ENCODE measurements at places on chromosomes 2 and 18.

DNA sequence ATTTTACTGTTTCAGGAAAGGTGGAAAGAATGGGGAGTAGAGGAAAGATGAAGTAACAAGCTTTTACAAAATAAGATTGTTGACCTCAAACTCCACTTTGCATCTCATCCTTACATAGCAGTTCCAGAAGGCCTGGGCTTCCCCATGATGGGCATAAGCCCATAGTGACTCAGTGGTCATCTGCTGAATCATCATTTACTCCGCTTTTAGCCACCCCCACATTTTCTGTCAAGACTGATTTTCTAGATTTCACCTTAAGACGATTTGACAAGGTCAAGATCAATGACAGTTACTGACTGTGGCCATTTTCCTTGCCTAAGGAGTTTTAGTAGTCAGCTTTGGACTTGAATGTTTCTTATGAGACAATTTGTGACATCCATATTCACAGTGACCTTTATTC is 49.4 kb downstream of the PLEKHM3 start:
- DNase-seq = no peak

GRCh38 chr2:126990605-126991532 is 92.2 kb downstream of the TEX51 start:
- DNase-seq = no peak

GRCh38 chr2:104769096-104769495 is 84.8 kb upstream of the POU3F3 start:
- no peak for DNase-seq

GRCh38 chr2:32758232-32758631 is 130.4 kb downstream of the TTC27 start:
- DNase-seq = no peak

DNA sequence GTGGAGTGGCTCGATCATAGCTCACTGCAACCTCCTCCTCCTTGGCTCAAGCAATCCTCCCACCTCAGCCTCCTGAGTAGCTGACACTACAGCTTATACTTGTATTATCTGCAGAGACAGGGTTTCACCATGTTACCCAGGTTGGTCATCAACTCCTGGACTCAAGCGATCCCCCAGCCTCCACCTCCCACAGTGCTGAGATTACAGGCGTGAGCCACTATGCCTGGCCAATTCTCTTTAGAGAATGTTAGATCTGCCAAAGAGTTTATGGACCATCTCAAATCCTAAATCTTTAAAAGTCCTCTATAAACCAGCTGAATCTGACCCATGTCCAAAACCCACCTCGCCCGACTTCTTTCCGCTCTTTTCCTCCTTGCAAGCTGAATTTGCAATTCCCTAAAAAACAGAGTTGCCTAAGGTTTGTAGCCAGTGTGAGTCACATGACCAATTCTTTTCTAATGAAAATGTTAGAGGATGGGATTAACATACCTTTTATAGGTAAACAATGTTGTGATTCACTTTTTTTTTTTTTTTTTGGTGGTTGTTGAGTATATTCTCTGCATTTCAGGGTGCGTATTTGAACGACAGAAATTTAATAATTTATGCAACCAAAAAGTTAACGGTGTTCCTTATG is 2.4 kb upstream of the PMAIP1 start:
- no peak for DNase-seq

GRCh38 chr18:48894799-48895346 is 55.9 kb downstream of the SMAD7 start:
- DNase-seq = no peak

DNA sequence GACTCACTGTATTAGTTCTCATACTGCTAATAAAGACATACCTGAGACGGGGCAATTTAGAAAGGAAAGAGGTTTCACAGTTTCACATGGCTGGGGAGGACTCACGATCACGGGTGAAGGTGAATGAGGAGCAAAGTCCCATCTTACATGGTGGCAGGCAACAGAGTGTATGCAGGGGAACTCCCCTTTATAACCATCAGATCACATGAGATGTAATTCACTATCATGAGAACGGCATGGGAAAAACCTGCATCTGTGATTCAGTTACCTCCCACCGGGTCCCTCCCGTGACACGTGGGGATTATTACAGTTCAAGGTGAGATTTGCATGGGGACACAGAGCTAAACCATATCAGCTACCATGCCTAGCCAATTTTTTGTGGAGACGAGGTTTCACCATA is 168.2 kb downstream of the NEDD4L start:
- no peak for DNase-seq

GRCh38 chr2:17800693-17801458 is 15.4 kb upstream of the MSGN1 start:
- DNase-seq = no peak

- DNase-seq = no peak
Measured at GRCh38 chr2:148533685-148534084, 110.9 kb upstream of the EPC2 start.

DNA sequence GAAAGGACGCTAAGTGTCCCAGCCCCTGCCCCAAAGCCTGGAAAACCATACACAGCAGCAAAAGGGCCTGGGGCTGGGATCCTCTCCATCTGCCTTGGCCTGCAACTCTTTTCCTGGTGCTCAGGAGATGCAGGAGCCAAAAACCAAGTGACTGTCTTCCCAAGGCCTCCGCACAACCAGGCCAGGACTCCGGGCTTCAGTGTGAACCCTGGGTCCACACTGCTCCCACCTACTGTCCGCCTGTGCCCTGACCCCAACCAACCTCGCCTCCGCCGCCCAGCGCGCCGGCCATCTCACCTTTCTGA is 1.1 kb downstream of the FEV start:
- no peak for DNase-seq

GRCh38 chr2:232137356-232138147 is 176.0 kb downstream of the DIS3L2 start:
- no peak for DNase-seq

DNA sequence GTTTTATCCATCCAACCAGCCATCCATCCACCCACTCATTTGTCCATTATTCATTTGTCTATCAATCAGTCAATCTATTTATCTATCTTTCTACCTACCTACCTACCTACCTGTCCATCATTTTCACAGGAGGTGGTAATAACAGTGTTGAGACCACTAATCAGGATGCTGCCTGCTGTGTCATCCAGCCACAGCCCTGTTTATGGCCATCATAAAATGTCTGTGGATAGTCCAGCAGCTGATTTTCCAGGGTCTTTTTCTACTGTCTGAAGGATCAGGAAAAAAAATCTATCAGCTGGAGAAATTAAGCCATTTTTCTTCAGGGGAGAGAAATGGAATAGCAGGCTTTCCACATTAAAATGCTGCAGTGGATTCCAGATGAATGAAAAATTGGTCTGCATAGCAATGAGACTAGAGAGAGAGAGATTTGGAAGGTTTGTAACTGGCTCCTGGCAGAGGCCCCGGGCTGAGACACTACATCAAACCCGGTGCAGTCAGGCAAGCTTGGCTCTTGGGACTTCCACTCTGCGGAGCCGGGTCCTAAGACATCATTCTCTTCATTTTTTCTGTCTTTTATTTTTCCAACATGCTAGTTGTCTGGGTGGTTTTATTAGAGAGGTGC is 33.0 kb upstream of the BOD1L2 start:
- DNase-seq = no peak

DNA sequence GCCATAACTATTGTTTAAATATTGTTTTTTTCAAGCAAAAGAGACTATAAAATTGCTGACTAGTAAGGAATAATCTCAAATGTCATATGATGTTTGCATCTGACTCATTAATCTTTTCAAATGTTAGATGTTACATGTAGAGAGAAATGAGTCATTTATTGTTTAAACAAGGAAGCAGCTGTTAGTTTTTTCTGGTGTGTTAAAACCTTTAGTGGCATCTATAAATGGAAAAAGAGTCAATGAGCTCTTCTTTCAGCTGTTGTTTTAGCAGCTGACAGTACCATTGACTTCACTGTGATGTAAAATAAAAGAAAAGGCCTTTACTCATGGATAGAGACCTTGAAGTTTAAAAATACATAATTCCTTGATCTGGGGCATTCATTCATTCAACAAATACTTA is 1.8 kb upstream of the KLHL41 start:
- DNase-seq = no peak

GRCh38 chr2:17966798-17967197 is 88.3 kb downstream of the KCNS3 start:
- no peak for DNase-seq

DNA sequence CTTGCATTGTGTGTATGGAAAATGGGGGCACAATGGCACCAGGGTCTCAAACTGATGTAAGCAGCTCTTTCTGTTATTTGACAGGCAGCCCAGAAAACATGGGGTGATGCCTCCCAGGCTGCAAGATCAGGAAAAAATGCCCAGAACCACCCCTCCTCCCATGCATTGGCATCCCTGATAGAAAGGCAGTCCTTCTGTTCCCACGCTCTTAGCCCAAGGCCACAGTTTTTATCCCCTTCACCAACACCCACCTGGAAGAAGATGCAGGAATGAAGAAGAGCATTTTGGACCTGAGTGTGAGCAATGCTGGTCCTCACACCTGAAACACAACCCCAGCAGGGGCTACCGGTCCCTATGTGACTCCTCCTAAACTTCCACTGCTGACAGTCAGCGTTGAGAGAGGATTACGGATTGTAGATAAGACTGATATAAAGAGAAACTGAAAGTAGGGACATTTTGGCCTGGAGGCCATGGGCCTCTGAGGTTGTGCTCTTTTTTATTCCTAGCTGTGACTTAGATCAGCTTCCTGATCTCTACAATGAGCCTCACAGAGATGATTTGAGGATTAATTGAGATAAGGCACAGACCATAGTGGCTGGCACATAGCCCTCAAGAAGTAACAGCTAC is 386.0 kb upstream of the ATP5MC3 start:
- no peak for DNase-seq

DNA sequence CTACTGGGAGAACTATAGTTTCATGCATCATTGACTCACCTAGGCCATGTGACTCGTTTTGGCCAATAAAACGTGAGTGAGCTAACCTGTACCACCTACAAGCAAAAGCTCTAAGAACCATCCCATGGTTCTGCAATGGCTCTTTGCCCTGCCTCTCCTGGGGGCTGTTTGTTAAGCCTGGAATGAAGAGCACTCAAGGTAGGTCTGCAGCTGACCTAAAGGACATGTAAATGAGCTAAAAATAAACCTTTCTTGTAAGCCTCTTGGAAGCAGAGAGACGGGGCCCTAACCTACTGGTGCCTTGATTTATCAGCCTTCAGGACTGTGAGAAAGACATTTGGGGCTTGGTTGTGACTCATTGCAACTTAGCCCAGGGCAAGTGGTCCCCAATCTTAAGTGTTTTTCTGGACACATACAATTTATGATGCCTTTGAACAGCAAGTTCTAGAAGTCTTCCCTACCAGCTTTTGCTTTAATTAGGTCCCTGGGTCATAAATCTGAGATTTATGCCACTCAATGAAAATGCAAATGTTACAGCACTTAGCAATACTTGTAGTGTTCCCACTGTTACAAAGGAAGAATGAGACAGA is 107.4 kb downstream of the OSBPL6 start:
- no peak for DNase-seq

DNA sequence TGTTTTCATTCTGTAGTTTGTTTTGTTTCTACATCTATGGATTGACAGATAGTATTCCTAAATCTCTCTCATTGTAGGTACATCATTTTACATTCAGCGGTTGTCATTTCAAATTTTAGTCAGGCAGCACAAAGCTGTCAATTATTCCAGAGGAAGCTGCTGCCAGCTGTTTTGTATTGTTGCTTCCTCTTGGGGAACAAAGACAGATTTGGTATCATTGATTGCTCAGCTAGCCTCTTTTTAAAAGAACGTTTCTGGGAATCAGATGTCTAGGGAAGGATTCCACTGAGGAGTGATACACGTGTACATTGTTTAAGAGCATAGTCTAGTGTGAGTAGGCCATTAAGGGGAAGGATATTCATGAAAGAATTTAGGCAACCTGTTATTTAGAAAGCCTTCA is 145.8 kb downstream of the AGPS start:
- DNase-seq = no peak

DNA sequence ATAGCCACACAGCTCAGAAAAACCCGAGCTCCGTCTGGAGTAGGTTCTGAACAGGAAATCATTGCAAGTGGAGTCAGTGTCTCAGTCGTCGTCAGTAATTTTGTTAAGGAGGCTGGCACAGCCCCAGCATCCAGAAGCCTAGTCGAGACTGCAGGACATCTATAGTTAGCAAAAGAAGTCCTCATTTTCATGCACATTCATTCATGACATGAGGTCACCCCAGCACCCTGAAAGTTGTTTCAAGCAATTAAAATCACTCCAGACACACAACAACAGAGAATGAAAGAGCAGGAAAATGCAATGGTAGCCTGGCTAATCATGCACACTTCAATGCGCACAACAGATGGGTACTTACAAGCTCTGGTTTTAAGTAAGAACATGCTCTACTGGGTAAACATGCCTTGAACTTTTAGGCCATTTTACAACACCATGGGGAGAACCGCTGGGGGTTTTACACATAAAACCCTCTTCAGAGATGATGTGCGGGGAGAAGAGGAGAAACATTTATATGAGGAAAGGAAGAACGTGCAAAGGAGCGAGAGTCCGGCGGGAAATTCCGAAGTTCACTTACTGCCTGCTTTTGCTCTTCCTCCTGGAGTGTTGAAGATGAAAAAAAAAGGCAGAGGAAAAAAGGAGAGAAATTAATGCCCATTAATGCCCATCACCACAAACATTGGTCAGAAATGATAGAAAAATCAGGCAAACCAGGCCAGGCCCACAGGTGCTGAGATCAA is 77.4 kb upstream of the DNMT3A start:
- DNase-seq = no peak
